Naive thymus-derived CD8-positive, alpha-beta T cell (primary cell): ENCODE measurements at places on chromosomes 4 and X.

- DNase-seq: no peak
These were observed 496.9 kb downstream of the PPARGC1A start for GRCh38 chr4:23392860-23393458.

DNA sequence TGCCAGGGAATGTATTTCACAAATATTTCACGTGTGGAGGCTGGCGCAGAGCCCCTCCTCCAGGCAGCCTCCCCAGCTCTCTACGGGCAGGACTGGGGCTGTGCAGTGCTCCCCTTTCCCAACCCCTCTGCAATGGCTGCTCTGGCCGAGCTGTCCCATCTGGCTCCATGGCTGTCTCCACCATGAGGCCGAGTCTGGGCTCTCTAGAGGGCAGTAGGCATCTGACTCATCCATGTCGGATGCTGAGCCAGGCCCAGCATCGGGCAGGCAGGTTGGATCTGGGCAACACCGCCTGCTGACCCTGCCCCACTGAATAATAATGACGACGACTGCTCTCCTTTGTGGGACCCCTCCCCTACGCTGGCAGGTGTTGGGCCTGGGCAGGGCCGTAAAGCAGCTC lies 11.0 kb upstream of the SH3TC1 start:
- DNase-seq: no peak

GRCh38 chr4:22215084-22215483 lies 266.5 kb upstream of the KCNIP4 start:
- no peak for DNase-seq

GRCh38 chrX:8278557-8278956 lies 107.5 kb upstream of the VCX2 start:
- no peak for DNase-seq

- DNase-seq: peak; percentile 67
These were observed 170.7 kb upstream of the ZCCHC13 start for GRCh38 chrX:74133156-74133796.

GRCh38 chr4:25835384-25835783 lies 27.4 kb downstream of the SEL1L3 start:
- DNase-seq: no peak

GRCh38 chr4:135777361-135777760 lies 1575.8 kb upstream of the PABPC4L start:
- no peak for DNase-seq

- no peak for DNase-seq
These were observed 43.0 kb downstream of the DIPK2B start for GRCh38 chrX:45157647-45158046.

DNA sequence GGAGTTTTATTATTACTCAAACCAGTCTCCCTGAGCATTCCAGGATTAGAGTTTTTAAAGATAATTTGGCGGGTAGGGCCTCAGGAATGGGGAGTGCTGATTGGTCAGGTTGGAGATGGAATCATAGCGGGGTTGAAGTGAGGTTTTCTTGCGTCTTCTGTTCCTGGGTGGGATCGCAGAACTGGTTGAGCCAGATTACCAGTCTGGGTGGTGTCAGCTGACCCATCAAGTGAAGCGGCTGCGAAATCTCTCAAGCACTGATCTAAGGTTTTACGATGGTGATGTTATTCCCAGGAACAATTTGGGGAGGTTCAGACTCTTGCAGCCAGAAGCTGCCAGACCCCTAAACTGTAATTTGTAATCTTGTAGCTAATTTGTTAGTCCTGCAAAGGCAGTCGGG lies 25.1 kb upstream of the SETD7 start:
- no peak for DNase-seq

DNA sequence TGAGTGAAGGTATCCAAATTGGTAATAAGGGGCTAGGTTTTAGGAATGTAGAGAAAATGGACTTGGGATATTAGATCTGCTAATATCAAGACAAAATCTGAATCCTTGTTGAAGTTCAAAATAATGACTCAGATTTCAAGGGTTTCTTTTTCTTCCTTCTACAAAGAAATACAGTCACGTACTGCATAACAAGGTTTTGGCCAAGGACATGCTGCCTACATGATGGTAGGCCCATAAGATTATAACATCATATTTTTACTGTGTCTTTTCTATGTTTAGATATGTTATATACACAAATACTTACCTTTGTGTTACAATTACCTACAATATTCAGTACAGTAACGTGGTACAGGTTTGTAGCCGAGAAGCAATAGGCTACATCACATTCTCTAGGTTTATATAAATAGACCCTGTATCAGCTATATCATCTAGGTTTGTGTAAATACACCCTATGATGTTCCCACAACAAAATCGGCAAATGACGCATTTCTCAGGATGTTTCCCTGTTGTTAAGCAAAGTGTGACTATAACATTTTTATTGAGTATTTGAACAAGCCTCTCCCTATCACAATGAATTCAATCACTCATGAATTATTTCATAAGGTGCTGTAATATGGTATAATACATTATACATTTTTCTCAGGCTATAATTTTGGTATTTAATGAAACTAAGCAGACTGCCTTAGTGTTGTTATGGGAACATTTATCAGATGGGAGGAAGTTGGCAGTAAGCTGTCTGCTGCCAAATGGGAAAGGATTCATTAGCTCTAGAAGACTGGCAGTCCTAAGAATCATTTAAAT lies 186.3 kb downstream of the PPP3CA start:
- no peak for DNase-seq

DNA sequence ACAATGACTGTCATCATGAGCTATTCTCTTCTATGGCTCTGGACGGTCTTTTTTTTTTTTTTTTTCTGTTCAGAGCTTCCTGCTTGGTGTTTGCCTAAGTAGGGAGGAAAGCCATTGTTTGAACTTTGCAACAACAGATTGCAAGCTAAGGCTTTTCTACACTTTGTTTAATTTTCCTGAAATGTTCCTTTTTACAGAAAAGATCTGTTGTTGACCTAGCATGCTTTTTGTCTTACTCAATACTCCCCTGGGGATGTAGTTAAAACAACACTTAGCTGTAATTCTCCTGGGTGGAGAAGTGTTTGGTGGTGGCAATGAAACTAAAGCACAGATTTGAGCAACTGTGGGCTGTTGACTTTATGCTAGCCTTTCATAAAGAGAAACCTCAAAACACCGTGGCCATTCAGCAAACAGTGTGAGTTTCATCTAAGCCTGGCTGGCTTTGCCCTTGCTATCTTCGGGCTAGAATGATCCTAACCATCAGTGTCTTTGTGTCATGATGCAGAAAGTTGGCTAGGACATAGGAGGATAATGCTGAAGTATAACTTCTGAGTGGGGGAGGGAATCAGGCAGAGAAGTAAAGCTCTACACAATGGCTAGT lies 110.5 kb downstream of the ANXA3 start:
- no peak for DNase-seq

DNA sequence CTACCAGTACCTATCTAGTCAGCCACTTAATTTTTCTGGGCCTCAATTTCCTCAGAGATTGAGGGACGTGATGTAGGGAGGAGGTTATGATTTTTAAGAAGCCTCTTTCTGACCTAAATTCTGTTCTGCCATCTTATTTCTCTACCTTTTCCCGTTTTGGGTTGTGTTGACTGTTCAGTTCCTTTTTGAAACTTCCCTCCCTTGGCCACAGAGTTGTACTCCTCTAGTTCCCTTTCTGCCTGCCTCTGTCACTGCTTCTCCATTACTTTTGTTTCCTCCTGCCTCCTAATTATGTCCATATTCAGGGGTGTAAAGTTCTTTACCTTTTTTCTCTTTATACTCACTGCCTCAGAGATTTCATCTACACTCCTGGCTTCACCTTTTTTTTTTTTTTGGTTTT lies 25.4 kb downstream of the CLCN5 start:
- no peak for DNase-seq

DNA sequence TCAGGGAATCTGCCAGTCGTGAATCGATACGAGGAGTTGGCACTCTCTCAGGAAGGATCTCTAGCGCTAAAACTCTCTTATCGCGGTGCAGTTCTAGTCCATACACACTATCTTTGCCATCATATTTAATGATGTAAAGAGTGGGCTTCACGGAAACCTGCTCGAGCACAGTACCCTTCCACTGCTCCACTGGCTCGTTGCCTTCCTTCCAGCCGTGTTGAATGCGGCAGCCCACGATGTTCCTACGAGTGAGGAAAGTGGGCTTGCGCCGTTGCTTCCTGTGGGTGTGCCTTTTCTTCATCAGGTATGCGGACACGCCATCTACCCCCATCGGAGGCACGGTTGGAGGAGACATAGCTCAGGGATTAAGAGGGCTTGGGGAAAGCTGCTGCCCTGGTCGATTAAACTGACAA lies 661 bp downstream of the SPIN4 start:
- DNase-seq: peak; percentile 16

- DNase-seq: no peak
These were observed 19.2 kb downstream of the SH3RF1 start for GRCh38 chr4:169251291-169252235.

- DNase-seq: peak; percentile 83
These were observed 220.1 kb upstream of the STK26 start for GRCh38 chrX:131802836-131803626.

DNA sequence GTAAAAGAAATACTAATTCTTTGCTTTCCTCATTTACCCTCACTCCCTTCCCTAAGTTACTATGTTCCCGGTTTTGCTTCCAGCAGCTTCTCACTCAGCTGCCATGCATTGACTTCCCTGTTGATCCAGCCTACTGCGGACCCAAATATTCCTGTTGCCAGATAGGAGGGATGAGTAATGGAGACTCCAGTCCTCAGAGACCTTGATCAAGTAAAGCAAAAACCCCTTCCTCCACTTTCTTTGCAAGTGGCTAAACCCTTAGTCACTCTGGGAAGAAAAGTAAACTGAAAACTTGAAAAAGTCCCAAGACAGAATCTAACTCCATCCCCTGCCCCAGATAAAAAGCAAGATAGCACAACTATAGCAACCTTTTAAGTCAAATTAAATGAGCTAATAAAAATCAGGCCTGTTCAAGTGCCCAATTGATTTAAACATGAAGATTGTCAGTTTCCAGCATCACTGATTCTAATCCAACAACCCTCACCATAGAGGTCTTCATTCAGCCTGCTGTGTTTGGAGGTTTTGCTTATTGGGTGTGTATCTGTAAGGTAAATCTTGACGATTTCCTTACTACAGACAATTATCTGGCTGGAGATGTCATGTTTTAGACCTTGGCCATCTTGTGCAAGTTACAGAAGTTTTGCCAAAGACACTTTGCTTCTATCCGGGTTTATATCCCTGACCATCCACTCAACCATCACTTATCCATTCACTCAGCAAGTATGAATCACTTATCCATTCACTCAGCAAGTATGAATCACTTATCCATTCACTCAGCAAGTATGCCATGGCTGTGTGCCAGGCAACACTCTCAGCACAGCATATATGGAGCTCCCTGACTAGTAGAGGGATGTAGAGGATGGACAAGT lies 17.6 kb downstream of the FGFBP1 start:
- DNase-seq: no peak

DNA sequence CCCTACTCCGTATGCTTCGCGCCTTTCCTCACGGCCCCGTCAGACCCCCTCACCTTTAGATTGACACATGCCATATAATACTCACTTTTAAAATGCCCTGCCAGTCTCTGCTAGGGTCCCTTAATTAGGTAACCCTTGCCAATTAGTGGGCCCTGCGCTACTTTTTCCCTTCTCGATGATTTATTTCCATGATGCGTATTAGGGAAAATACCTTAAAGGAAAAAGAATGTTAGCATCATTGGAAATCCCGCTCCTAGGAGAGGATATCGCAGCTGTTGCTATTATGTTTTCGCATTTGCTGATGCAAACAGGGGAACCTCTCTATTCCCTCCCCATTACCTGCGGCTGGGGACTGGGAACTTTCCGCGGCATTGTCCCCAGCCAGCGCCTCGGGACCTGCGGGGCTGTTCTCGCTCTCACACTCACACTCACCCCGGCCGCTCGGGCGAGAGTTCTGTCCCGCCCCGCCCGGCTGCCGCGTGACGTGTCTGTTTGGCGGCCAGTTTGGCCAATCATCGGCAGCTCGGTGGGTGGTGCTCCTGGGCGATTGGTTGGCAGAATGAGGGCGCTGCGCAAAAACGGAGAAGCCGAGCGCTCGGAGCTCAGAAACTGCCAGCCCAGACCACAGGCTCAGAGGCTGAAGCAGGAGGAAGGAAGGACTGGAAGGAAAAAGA lies at the start of gene PCDH10:
Gene PCDH10 (plus strand): TSS at position 605 of the 674 bp plus-strand sequence. CDS start 847 bp downstream, outside the sequence.
- DNase-seq: no peak

DNA sequence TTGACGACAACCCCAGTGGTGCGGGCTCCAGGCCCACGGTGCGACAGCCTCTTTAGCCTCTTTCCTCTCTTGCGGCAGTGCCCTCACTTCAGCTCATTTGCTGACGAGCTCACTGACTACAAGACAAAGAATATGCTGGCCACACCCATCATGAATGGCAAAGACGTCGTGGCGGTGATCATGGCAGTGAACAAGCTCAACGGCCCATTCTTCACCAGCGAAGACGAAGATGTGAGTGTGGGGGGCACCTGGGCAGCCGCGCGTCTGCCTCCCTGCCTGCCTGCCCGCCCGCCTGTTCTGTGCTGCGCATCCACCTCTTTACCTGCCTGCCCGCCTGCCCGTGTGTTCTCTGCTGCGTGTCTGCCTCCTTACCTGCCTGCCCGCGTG lies 9.2 kb downstream of the PDE6B start:
- no peak for DNase-seq

GRCh38 chrX:109927663-109928273 lies 75.1 kb upstream of the TMEM164 start:
- DNase-seq: no peak

DNA sequence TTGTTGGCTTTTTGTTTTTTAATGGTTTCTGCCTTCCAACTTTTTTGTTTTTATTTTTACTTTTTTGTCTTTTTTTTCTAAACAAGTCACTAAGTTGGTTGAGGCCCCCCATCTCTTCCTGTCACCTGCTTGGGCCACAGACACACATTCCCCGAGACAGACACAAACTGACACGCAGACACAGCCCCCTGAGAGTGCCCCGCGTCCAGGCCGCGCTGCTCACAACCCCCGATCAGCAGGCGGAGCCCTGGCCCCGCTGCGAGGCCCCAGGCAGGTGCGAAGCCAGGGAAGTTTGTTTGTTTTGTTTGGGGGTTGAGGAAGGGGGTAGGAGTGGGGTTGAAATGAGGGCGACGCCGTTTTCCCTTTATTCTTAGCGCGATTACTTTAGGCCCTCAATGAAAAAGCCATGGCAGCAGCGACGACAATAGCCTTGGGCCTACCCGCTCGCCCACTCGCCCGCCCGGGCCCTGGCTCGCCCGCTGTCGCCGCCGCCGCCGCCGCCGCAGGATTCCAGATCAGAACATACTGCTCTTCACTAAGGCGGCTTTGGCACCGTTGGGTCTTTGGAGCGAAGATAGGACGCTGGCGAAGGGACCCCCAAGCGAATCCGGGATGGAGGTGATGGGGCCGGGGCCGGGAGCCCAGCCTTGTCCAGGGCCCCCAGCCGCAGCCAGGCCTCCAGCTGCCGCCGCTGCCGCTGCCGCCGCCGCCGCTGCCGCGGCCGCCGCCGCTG lies 3.1 kb downstream of the PHOX2B start:
- no peak for DNase-seq
